ENCODE measurements at places on chromosomes 2 and 18.

- no peak for DNase-seq
These were observed 63.4 kb downstream of the FAM168B start for GRCh38 chr2:131029812-131030211.

DNA sequence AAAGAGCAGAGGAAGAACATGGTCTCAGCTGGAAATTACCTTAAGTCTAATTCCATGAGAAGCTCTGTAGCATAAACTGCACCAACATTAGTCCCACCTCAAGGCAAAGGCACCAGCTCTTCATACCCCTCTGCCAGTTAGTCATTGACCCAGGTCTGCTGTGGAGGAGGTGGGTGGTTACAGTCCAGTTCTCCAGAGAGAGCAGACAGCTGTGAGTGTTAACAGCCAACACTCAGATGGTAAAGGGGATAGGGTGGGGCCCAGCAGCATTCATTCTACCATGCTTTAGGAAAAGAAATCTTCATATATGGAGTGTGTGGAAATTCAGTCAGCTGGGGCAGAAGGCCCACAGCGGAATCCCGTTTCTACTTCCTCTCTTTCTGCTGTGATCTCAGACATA, 159.7 kb upstream of the FBXO11 start:
- DNase-seq, result no peak

- DNase-seq, result no peak
These were observed 67.0 kb downstream of the SP3 start for GRCh38 chr2:173898178-173898668.

DNA sequence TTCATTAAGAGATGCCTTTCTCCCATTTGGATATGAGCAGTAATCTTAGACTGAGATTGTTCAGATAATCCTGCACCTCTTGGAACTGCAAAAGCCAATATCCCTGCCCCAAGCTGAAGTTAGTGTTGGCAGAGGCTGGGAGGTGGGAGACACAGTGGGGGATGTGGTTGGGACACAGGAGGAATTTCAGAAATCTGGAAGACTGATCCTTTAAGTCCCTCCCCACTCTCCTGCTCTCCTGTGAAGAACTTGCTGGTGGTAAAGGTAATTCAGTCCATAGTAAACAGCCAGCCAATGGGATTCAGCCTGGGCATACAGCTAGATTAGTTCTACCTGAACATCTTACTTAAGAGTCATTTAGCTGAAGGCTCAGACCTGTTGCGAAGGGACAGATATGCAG, 50.0 kb upstream of the TMEM178A start:
- DNase-seq, result no peak

- no peak for DNase-seq
These were observed 141.7 kb downstream of the CMPK2 start for GRCh38 chr2:6723865-6724604.

DNA sequence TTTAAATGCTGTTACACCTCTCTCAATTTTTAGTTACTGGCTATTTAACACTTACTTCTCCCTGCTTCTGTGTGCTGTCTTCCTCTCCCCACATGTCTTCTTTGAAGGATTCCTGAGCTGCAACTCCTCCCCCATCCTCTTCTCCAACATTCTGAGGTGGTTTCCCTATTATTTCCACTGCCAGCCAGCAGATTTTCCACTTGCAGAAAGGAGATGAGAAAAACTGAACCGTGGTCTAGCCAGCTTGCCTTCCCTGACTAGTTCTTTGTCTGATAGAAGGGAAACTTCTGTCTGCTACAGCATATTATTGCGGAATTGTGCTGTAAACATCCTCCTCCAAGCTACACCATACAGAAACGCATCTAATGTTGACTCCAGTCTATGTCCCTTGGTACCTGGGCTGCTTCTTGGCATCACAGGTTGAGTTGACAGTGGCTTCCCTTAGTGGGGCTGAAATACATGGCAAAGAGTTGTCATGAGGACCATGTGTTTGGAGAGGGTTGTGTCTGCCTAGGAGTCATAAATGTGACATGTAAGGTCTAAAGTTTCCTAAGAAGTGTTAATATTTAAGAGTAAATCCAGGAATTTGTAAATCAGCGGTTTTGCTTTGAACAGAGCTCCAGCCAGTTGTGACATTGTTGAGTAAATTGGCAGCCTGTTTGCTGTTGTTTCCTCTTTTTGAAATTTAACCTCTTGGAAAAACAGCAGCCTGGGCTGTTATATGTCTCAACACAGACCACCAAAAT, 68.3 kb upstream of the RND3 start:
- no peak for DNase-seq

- no peak for DNase-seq
These were observed 3.1 kb upstream of the SNED1 start for GRCh38 chr2:240995041-240996021.

GRCh38 chr2:31940920-31941319, 69.9 kb downstream of the MEMO1 start:
- no peak for DNase-seq
